ENCODE measurements at places on chromosomes 7 and 10.

DNA sequence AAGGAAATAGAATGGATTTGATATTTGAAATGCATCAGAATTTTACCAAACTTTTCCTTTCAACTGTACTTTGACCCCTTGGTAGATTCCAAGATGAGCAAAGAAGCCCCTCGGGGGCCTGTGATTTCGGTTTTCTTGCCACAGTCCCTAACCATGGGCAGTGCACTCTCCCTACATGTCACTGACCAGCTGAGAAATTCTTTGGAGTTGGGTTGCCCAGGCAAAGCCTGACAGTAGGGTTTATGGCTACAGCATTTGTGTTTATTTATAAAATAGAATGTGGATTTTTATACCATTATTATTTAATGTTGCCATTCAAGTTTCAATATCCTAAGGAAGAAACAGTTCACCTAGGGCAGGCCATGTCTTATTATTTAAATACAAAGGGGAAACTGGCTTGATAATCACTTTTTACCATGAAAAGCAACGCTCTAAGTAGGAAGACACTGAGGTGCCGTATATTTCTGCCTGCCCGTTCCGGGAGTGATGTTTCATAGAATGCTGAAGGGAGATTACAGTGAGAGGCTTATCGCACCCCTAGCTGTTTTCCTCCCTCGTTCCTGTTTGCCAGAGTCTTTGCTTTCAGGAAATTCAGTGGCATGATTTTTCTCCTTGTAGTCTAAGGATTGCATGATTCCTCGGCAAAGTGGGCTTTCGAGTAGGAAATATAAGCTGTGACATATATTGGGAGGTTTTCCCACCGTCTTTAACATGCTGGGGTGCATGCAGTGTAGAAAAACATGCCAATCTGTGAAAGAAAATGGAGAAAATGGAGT, 35.8 kb downstream of the WIPF3 start:
- no peak for DNase-seq

DNA sequence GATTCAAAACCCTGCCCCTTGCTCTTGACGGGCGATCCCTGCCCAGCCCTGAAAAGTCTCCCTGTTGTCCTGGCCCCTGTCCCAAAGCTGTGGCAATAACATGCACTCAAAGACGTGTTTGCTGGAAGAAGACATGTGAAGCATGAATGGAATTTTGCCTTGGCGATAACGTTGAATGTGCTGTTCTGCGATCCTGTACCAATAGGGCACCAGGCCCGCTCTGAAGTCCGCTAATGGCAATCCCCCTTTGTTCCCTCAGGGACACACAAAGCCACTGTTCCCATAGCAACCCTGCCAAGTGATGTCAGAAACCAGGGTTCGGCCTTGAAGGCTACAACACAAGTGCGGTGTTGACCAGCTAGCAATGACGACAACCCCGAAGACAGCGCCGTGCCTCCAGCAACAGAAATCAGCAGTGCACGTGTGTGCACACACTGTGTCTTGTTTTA, 284.6 kb downstream of the KLF6 start:
- peak; percentile 48 for DNase-seq

DNA sequence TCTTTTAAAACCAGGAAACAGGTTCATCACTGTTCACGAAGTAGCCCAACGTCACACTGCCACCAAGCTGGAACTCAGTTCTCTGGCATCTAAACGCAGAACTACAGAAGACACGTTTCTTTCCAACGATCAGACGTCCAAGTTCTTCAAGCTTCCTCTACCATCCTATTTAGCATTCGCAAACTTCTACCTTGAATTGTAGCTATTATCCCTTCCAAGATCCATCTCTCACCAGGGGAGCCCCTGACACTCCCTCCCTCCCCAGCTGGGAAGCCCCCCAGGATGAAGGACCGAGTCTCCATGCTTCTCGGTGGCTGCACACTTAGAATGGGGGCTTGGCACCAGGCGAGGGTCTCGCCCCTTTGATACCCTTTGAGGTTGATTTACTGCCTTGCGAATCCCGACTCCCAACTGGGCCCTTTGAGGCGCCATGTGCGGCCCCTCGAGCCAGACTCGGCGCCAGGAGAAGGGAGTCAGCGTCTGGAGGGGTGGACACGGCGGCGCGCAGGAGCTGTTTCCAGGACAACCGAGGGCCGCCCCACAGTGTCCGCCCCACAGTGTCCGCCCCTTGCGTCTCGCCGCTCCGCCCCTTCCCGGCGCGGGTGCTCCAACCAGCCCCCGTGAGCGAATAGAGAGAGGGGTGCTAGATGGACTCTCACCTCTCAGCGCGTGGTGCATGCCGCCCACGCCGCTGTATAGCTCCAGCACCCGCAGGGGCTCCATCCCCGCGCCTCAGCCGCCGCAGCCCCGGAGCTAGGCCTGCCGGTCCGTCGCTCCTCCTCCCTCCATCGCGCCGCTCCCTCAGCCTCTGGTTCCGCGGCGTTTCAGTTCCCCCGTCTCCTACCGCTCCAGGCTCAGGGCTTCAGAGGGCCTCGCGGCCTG, at the start of gene TRDMT1:
Gene TRDMT1, minus strand, starts transcription at position 761 of the 882 bp plus-strand sequence. Its CDS starts 38 bp downstream, at position 723.
- DNase-seq = peak; percentile 82

- no peak for DNase-seq
Observed at GRCh38 chr7:99008181-99008631, 129.9 kb downstream of the TRRAP start.

- no peak for DNase-seq
Observed at GRCh38 chr10:43692051-43692825, 43.6 kb upstream of the ZNF32 start.

DNA sequence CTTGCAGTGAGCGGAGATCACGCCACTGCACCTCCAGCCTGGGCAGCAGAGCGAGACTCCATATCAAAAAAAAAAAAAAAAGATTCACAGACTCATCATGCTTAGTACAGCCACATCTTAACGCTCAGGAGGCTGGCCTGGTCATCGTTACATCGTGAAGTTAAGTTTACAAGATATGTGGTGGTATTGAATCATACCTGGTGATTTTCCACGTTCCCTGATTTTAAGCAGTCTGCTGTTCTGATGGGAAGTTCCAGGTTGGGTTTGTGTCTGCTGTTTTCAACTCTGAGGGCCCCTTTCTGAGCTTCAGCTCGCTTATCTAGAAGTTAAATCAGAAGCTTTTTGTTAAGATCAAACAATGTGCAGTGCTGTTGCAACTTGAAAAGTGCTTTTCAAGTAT, 6.9 kb downstream of the PPP2R2D start:
- DNase-seq = no peak

DNA sequence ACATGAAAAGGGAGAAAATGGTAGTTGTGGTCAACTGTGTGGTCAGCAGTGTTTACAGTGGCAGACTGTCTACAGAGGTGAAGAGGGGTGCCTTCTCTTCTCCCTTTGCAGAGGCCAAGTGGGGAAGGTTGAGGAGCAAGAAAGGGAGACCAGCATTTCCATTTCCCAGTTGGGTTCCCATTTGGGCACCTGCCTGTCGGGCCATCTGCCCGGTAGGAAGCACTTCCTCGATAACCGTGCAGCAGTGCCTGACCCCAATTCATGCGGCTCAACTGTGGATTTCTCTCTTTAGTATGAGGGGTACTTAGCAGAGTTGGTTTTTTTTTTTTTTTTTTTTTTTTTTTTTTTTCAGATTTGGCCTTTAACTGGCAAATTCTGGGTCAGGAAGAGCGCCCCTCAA, 127.0 kb downstream of the CCDC3 start:
- DNase-seq = no peak

DNA sequence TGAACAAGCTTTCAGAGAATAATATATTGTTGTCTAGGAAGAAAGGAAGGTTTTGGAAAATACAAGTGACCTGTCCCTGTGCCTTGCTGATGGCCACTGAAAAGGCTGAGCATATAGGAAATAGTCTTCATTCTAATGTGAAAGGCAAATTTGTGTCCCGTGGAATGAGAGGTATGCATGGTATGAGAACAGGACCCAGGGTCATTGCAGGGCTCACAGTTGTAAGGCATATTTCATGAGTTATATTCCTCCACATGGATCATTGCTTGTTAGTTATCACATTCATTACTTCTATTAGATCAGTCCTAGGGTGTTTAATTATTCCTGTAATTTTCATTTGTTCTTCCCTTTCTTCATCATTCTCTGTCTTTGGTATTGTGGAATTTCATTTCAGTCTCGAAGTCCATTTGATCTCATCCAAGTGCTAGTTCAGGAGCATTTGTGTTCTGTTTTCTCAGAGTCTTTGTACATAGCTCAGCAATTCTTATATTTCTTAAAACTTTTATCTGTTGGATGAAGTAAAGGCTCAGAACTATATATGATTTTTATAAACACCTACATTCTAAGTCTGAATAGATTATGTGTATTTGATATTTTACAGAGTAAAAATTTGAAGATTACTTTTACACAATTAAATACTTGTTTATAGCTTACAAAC, 39.4 kb upstream of the ARHGAP21 start:
- no peak for DNase-seq

- no peak for DNase-seq
Observed at GRCh38 chr7:93235541-93235940, 3.4 kb downstream of the VPS50 start.

DNA sequence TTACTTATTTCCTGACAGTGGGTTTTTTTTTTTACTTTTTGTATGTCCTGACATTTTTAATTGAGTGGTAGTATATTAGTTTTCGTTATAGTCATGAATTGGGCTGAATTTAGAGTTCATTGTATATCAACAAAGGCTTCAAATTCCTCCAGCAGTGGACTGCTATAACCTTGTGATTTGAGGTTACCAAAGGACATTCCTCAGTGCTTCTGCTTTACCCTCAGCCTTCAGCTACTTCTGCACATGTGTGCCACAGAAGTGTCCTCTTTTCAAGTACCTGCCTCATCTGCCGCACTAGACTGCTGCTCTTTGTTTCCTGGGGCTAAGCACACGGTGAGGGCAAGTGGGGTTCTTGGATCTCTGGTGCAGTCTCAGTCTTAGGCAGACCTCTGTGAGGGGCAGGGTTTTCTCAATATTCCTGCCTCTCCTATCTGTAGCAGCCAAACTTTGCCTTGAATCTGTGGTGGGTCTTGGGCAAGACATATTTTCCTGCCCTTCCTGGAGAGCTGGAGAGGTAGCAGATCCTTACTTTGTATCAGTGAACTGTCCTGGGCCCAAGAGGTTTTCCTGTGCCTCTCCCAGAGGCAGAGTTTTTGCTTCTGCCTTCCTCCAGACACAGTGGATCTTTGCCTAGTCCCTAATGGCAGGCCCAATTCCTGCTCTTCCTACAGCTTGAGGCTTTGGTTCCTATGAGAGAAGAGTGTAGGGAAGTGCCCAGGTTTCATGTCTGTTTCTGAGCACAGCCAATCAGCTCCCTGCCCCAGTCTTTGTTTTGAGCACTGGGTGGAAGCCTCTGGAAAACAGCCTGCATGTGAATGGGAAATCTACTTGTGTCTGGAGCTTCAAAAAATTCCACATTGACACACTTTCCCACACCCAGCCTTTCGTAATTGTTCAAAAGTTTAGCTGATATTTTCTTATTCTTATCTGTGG, 39.0 kb upstream of the STRIP2 start:
- DNase-seq = no peak

DNA sequence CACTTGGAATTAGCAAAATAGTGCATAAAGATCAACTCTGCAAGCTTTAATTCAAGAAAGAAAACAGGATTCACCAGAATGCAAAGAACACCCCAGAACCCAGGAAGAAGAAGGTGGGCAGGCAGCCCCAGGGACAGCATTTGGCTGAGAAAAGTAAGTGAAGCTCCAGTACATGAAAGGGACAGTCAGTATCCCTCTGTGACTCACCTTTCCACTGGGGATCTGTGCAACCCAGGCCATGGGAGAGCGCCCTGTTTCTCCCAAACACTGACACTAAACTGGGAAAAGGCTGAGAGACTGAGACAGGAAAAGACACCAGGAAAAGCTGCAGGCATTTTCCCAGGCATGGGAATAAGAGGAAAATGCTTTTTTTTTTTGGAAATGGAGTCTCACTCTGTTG, 28.2 kb downstream of the SNX13 start:
- DNase-seq = no peak

DNA sequence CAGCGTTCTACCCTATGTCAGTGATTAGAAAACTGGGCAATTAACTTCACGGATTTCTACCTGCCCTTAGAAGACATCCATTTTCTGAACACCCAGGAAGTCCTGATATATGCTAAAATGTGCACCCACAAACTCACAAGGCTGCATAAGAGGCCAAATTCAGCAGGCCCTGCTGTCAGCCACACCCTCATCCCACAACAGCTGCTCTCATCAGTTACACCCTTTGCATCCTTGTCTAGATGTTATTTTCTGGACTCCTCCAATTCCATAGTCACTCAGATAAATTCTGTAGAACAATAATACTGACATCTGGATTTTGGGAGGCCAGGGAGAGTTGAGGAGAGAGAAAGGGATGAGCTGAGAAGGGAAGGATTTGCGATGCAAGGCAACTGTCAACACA, 208.9 kb downstream of the TAX1BP1 start:
- no peak for DNase-seq

DNA sequence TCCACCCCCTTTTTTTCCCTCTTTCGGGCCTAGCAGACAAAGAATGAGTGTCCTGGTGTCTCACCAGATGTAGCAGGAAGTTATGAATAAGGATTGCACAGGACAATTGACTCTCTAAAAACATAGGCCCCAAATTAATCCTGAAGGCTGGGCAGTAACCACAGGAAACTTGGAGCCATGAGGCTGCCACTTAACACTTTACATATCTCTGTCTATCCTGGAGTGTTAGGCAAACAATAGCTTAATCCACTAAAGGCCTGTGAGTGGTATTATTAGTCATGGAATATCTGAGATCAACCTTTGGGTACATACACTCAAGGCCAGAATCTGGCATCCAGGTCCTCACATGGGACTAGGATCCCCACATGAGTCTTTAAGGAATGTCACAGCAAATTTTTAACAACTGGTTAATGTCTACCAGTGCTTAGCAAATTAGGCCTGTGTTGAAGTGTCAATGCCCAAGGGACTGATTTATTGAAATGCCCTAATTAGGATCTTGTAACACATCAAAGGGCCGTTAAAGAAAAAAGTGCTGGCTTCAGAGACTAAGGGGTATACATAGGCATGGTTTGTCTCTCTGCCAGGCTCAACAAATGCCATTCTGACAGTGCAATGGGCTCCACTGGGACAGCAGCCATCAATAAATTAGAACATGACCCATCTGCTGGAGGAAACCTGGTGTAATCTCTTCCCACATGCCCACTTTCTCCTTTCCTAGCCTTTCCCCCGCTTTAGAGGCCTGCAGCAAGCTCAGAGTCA, 196.7 kb upstream of the TBX20 start:
- no peak for DNase-seq

GRCh38 chr10:8051109-8051821, 3.2 kb upstream of the GATA3 start:
- no peak for DNase-seq

DNA sequence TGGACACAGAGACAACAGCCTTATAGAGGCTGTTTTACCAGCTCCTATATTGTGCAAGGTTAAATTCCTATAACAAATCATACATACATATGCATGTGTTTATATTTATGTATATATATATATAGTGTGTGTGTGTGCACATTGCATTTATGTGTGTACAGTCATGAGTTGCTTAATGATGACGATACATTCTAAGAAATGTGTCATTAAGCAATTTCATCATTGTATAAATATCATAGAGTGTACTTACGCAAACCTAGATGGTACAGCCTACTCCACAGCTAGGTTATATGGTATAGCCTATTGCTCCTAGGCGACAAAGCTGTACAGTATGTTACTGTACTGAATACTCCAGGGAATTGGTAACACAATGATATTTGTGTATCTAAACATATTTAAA, 30.1 kb upstream of the TNKS2 start:
- DNase-seq = no peak

Measured in substantia nigra (tissue), 51 donors.